ENCODE measurements at places on chromosomes 5 and 9.

GRCh38 chr9:31799953-31800609 lies 584.4 kb upstream of the ACO1 start:
- DNase-seq = peak; percentile 26

DNA sequence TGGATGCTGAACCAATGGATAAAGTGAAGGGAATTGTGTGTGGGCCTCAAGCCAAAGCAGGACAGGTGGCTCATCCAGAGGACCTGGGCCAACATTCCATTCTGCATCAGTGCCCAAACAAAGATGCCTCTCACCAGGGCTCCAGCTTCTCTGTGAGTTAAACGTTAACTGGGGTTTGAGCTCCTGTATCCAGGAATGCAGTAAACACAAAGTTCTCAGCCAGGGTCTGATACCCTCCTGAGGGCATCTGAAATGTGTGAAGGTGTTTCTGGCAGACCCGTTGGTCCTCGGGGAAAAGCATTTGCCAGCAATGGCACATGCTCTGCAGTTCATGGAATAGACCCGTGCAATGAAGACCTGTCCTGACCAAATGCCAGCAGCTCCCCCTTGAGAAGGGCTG lies 33.9 kb upstream of the AOPEP start:
- no peak for DNase-seq

DNA sequence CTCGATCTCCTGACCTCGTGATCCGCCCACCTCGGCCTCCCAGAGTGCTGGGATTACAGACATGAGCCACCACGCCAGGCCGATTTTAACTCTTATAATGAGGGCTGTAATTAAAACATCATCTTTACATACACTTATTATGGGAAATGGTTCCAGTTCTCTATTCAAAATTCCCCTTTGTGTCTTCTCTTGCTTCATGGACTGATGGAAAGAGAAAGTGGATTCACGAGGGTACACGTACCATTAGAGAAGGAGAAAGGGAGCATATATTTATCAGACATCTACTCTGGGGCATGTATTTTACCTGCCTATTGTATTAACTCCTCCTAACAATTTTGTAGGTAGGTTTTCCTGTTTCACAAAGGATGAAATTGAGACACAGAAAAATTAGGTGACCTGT lies 31.1 kb downstream of the PTGS1 start:
- DNase-seq = no peak

DNA sequence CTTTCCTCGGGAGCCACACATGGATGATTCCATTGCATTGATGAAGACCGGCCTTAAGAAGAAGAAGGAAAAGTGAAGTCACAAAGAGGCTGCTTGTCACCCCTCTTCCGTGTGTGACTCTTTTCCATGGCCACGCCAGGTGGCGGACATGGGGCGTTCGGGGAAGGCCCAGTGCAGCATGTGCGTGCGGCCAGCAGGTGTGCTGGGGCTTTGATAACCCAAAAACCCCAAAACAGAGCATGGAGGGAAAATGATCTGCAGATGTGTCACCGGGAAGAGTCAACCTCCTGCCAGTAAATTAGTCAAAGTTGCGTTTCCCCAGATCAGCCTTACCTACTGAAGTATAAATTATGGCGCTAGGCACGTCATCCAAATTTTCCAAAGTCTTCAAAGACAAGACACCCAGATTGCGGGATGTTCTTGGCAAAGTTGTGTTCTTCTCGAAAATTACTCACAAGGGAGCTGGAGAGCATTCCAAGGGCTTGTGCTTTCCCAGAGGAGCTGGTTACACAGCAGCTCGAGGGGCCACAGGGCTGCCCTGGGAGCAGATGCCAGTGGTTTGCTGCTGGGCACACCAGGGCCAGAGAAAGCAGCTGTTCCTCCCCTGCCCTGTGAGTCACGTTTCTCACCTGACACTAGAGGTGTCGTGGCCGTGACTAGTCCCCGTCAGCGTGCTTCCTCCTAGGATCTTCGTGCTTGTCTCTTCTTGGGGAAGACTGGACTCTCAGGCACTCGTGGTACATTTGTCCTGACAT lies 53.9 kb downstream of the IRX2 start:
- DNase-seq = no peak

DNA sequence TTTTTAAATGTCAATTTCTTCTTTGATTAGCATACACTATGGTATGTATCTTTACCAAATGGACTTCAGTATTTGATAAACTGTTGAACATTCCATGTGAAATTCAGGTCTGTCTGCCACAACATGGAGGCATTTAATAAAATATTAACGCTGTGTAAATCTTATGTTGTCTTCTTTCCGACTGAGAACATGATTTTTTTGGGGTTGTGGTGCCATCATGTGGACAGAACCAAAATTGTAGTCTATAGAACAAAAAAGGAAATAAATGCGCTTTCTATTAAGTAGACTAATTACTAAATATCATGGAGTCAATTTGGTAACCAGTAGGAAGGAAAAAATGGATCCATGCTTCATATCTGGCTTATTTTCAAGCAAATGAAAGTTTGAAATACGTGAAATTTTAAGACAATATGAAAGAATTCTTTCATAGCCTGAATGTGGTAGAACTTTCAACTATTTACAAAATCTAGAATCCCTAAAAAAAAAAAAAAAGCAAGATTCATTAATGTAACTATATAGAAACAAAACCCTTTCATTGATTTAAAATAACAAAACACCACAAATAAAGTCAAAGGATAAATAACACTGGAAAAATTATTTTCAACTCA lies 2.8 kb upstream of the PLK2 start:
- peak; percentile 52 for DNase-seq

GRCh38 chr9:86652736-86653135 lies 294.6 kb downstream of the GAS1 start:
- DNase-seq = no peak

GRCh38 chr5:115979201-115980041 lies 17.1 kb downstream of the LVRN start:
- DNase-seq = no peak

DNA sequence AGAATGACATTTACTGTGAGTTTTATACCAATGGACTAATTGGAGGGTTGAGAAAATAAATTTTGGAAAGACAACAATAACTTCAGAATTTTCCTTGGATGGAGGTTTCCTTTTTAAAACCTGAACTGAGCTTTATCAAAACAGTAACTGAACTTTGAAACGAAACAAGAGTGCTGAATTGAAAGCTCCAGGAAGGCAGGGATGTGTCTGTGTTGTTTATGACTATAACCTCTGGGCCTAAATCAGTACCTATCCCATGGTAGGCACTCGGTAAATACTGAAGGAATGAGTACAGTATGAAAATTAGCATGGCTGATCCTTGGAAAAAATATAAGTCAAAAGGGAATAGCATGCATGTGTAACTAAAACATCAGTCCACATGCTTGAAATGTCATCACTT lies 93.9 kb downstream of the GHR start:
- DNase-seq = no peak

DNA sequence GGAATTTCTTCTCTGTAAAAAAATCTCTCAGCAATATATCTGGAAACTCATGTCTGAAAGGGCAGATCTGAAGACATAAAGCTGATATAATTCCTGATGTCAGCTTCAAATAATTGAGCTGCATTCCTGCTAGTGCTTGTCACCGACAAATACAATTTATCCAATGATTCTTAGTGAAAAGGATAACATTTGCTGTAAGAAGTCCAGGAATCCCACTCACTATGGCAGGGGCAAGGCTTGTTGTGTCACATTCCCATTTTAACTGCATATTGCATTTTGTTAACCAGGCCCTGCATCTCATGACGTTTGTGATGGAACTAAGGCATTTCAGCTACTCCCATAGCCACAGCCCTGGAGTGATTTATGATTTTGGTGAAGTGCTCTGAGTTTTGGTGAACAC lies 160.1 kb upstream of the DAB2 start:
- DNase-seq = no peak

DNA sequence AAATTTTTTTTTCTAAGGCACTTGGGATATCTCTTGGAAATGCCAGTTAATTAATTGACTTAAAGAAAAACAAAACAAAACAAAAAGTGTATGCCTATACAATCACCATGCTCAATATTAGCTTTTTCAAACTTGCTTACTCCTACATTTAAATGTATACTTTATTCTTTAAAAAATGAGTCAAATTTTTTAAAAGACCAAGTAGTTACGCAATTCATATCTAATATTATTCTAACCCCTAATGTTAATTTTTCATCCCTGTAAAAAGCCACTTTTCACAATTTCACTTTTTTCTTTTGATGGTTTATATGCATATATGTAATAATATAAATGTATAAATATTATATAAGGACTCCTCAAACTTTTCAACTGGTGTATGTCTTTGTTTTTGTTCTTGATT lies 211.2 kb downstream of the PRDM9 start:
- DNase-seq = no peak

- DNase-seq = no peak
Observed at GRCh38 chr9:31124389-31124788, 1260.1 kb upstream of the ACO1 start.

DNA sequence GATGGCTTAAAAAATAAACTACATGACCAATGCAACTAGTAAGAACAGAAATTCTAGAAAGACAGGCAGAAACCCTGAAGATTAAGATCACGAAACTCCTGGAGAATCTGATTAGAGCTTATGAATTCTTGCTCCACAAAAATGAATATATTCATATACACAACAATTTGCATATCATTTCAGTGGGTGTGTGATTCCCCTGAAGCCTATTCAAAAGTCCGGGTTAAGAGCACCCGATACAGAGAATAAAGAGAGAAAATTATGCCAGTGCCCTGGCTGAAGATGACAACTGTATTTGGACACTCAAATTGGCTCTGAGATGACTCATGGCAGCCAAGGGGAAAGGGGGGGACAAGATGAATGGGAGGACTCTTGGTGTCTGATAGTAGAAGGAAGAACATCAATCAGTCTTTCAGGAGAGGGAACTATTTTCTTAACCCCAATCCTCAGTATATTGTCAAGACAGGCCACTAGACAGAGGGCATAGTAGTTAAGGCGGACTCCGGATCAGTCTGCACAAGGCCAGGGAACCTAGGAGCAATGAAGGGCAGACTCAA lies 6.0 kb downstream of the TMOD1 start:
- DNase-seq = no peak

DNA sequence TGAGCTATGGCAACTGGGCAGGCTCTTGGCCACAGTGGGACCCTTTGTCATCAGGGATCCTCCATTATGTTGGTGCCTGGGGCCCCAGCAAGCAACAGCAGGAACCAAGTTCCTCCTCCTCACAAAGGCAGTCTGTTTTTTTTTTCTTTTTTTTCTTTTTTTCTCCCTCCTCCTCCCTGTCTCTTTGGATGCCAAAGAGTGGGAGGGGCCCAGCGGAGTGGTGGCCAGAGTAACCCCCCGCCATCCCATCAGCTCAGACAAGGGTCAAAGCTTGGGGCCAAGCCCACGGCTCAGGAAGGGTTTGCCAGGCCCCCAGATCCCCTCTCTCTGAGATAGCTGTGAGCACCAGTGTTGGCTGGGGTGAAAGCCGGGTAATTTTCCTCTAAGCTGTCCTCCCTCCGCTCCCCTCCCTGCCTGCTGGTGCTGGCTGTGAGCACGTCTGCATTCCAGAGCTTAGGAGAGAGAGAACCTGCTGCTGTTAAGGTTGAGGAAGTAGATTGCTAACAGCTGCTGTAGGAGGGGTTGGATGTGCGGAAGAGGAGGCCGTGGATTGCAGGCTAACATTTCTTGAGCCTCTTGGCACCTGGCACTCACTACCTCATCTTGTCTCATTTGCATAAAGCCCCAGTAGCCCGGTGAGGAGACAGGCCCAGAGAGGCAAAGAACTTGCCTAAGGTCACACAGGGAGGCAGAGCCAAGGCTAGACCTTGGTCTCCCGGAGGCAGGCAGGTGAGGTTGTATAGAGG lies 21.2 kb downstream of the GSN start:
- DNase-seq = no peak

DNA sequence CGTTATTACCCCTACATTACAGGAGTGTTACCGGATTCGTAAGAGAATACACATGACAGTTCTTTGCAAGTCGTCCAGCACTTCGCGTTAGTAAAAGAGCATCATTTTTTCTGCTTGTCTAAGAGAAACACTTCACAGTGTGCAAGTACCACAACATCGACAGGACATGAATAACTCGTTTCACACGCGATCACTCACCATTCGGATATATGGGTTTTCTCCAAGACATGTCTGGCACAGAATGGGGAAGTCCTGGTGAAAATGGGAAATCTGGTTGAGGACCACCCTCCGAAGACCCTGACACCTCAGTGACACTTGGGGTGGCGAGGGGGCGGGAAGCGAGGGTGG lies 642 bp downstream of the RBM22 start:
- DNase-seq = no peak

- DNase-seq = no peak
Observed at GRCh38 chr5:91024206-91024605, 358.9 kb downstream of the ARRDC3 start.

GRCh38 chr5:11143456-11144267 lies 382.6 kb upstream of the DAP start:
- DNase-seq = no peak

- DNase-seq = no peak
Observed at GRCh38 chr9:91073811-91074771, 272.5 kb downstream of the SYK start.

GRCh38 chr9:32395510-32396216 lies 11.2 kb downstream of the ACO1 start:
- DNase-seq = no peak

DNA sequence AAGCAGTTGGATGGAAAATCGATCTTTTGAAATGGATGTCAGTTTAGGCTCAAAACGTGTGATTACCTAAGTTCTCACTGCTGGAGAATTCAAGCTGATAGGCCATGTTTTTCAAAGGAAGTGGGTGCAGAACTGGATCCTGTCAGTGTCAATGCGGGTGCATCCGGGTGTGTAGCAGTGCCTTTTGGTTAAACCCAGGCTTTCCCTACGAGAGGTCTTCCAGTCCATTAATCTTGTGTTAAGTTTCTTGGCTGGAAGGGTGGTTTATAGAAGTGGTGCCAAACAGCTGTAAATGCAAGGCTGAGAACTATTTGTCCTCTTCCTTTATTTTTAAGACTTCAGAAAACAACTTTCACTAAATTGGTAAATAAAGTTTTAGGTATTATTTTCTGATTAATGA lies 71.9 kb downstream of the DAPK1 start:
- no peak for DNase-seq

GRCh38 chr5:15103130-15103529 lies 231.6 kb upstream of the ANKH start:
- no peak for DNase-seq

DNA sequence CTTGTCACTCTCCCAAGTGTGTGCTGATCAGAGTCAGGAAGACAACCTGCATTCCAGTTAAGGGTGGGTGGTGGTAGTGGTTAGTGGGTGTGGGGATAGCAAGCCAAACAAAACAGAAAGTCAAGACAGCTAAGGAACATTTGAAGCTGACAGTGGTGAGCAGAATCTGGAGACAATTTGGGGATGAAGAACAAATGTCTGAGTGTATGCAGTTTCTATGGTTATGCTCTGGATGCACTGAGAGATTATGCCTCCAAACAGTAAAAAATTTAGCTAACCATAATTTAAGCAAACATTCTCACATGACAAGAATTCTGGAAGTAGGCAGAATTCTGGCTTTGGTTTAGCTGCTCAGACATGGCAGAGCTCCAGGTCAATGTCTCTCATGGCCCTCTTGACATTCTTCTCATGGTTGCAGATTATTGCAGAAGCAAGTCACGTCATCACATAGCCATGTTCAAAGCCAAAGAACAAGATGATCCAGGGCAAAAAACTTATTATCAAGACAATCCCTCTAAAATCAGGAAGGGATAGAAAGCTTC lies 148.7 kb downstream of the LURAP1L start:
- DNase-seq = no peak
